ENCODE measurements at places on chromosomes 16 and 17. TPM values are rescaled to one million over a fixed set of nuclear protein-coding genes. Genes with fewer than 3 reads are reported as not detected.

DNA sequence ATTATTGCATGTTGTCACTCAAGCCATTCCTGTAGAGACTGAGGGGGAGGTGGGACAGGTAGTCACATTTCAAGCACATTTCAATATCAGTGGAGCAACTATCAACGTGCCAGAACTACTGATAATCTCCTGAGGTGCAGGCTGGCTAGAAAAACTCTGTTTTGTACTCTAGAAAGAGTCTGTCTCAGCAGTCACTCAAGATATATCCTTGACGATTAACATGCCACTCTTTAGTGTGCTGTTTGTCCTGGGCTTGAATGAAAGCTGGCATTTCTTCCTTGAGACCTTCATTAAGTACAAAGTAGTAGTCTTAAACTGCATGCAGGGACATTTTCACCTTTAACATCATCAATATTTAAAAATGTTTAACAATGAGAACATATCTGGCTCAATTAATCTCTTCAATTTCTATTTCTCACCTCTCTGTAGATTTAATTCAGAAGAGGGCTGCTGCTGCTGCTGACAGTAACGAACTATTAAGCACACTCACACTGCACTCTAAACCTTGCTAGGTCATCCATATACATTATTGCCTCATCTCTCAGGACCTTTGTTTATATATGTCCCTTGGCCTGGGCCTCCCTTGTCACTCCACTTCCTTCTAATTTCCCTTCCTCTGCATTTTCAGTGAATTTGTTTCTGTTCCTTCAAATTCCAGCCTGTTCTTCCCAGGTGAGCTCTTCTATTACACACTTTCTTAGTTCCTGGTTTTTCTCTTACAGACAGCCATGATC lies 412.0 kb downstream of the HAPSTR1 start:
- DNase-seq = no peak

- peak; percentile 100 for DNase-seq
Measured at GRCh38 chr16:30585400-30586191, at the start of gene ZNF785. ZNF785 (minus strand) TSS chr16:30585697; CDS start chr16:30585611, 86 bp downstream.

DNA sequence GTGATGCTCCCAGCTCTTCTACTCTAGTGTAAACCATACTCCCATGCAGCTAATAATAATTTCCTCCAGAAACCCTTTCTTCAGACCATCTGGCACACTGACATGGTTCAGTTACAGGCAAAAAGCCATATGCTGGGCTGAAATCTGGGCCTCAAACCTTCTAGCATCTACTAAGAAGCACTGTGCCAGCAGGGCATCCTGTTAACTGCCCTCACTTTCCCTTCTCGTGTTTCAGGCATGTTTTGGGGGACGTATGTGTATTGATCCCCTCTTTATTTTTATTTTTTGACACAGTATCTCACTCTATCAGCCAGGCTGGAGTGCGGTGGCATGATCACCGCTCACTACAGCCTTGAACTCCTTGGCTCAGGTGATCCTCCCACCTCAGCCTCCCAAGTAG lies 33.3 kb downstream of the STAT5A start:
- no peak for DNase-seq

GRCh38 chr17:64001091-64001579 lies 3.0 kb downstream of the PRR29 start:
- DNase-seq = no peak

DNA sequence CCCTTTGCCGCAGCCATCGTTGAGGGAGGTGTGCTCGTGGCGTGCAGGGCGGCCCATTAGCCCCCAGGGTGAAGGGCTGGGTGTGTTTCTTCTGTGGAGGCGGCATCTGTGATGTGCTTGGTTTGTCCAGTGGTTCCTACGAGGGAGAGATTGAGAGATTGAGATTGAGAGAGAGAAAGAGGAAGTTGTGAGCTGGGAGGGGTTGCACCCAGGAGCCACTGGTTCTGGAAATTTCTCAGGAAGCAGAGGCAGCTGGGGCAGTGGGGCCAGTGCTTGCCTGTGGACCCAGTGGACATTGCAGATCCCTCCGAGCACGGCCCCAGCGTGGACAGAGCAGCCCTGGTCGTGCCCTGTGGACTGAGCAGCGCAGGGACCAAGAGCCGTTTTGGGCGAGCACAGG lies 72.0 kb upstream of the ZNF750 start:
- DNase-seq = no peak

GRCh38 chr17:40480501-40481003 lies 20.9 kb downstream of the TNS4 start:
- peak; percentile 70 for DNase-seq

GRCh38 chr16:20520103-20520502 lies 56.1 kb downstream of the ACSM2B start:
- DNase-seq = no peak

DNA sequence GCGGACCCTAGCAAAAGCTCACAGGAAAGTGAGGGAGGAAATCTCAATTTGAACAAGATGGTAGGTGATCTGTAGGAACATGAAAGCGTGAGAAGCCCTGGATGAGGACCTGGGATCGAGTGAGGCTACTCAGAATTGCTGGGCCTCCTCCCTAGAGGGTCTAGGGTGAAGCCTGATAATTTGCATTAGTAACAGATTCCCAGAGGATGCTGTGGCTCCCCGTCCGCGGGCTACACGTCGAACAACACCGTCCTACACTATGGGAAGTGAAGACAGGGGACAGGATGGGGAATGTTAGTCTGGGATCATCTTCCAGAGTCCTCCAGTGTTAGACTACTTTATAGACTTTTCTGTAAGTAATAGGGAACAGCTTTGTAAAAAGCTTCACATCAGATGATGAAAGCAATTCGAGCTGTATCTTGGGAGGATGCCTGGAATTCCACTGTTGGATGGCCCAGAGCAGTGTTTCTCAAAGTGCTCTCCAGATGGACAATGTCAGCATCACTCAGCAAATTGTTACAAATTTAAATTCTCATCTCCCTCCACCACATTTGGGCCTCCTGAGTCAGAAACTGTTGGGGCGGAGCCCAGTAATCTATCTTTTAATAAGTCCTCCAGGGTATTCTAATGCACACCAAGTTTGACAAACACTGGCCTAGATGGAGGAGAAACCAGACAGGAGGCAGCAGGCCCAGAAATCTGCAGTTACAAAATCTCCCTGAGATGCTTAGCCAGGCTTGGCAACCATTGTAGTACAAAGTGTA lies 6.5 kb downstream of the FNDC8 start:
- peak; percentile 92 for DNase-seq

- no peak for DNase-seq
Measured at GRCh38 chr17:57040571-57040970, 44.5 kb upstream of the AKAP1 start.

- DNase-seq = no peak
Measured at GRCh38 chr16:50678531-50678930, 2.6 kb downstream of the SNX20 start.

GRCh38 chr16:66604376-66605176 lies at the start of gene CMTM3:
CMTM3 (plus strand) TSS chr16:66604704; CDS start chr16:66604806, 102 bp downstream.
- DNase-seq = peak; percentile 85

- no peak for DNase-seq
Measured at GRCh38 chr17:5630434-5630833, 46.1 kb upstream of the NLRP1 start.

DNA sequence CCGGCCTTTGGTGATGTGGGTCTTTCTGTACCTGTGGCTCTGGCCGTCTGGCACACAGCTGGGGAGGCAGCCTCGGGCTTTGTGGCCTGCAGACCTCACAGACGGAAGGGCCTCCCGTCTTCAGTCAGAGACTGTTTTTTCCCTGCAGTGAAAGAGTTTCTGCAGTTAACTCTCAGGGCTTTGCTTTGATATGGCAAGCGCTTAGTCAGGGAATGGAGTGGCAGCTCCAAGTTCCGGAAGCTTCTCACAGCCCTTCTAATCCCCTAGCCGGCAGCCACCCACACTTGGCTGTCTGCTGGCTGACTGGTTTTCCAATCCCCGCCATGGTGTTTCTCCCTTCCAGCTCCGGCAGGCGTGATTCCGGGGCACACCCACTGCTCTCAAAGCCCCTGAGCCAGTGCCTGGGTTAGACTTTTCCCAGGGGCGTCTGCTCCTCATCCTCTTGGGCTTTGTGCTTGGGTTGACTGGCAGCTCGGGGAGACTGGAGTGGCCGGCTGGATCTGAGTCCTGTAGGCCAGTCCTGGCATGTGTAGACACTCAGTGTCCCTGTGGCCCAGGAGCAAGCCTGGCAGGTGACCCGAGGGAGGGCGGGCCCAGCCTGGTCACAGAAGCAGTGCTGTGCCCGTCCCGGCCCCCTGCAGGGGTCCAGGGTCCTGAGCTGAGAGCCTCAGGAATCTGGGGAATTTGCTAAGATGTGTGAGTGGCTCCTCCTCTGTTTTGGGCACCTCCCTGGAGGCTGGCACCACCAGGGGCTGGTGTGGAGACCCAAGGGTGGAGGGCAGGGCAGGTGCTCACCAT lies 29.9 kb downstream of the BAIAP2 start:
- peak; percentile 94 for DNase-seq

- no peak for DNase-seq
Measured at GRCh38 chr17:77526259-77526711, 385.5 kb downstream of the SEC14L1 start.

DNA sequence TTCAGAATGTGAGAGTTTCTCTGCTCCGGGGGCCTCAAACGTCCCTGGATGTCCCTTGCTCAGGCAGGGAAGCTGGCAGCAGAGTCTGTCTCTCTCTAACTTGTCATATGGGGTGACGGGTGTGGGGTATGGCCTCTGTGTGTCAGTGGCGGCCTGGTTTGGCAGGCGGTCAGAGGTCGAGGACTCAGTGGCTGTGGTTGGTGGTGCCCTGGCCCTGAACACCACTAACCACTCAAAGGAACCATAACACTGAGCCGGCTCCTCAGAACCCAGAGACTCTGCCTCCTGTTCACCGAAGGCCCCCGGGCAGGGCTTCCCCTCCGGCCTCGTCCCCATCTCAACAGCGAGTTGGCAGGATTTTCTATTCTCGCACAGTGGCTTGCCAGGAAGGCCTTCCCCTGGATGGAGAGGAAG lies 677 bp downstream of the P2RX1 start:
- DNase-seq = peak; percentile 38

GRCh38 chr16:28534542-28535373 lies 4.0 kb downstream of the NUPR1 start:
- no peak for DNase-seq

- DNase-seq = no peak
Measured at GRCh38 chr17:73267648-73268537, 6.2 kb upstream of the CPSF4L start.

DNA sequence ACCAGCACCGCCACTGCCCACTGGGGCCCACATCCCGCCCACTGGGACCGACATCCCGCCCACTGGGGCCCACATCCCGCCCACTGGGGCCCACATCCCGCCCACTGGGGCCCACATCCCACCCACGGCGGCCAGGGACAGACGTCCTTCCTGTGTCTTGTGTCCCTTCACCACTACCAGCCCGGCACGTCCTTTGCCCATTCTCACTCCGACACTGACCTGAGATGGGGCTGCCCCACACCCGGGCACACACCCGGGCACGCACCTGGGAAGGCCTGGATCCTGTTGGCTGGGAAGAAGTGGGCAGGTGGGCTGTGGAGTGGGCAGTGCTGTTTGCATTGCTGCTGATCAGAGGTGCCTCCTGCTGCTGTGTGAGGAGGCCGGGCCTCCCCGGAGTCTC lies 28.4 kb upstream of the GNG13 start:
- no peak for DNase-seq

DNA sequence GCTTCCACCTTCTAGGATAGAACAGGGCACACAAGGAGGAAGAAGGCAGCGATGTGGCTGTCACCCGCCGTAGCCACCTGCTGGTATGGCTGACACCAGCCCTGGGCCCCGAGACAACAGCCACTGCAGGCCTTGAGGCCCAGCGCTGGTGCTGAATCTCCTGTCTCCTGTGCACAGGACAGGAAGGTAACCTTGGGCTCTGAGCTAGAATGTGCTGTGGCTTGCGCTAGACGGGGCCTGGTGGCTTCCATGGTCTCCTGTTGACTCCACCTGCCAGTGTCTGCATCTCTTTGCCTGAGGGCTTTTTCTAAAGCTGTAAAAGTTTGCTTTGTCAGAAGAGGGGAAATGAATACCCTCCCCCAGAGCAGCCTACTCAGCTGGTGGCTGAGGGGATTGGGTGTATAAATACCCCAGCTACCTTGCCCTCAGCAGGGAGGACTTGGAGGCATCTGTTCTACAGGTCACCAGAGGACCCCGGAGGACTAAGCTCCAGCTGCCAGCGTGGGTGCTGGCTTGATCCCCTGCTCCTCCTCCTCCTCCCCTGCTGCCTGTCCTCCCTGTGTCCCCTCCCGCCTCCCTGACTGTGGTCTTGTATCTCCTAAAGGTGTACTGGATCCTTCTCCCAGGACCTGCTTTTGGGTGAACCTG lies 76.1 kb upstream of the SDK2 start:
- no peak for DNase-seq

DNA sequence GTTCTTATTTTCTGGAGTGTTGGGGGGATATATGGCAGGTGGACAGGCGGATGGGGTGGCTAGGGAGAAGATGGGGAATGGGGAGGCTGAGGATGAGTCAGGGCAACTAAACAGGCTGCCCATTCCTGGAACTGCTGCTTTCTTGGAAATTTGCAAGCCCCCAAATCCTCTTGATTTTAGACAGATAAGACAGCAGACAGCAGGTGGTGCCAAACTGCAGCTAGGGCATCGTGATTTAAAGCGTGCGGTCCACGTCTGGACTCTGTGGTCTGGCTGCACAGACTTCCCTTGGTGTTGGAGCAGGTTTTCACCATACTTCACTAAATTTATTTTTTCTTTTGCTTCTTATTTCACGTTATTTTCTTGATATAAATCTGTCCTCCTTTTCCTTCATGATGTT lies 10.9 kb upstream of the KRT24 start:
- no peak for DNase-seq

GRCh38 chr16:2757344-2757743 lies 4.9 kb downstream of the SRRM2 start:
- no peak for DNase-seq

- no peak for DNase-seq
Measured at GRCh38 chr17:60091109-60091508, 12.4 kb upstream of the HEATR6 start.

- DNase-seq = no peak
Measured at GRCh38 chr16:85330006-85330693, 217.9 kb upstream of the CIBAR2 start.

- DNase-seq = no peak
Measured at GRCh38 chr16:50711040-50711439, 17.6 kb downstream of the NOD2 start.

DNA sequence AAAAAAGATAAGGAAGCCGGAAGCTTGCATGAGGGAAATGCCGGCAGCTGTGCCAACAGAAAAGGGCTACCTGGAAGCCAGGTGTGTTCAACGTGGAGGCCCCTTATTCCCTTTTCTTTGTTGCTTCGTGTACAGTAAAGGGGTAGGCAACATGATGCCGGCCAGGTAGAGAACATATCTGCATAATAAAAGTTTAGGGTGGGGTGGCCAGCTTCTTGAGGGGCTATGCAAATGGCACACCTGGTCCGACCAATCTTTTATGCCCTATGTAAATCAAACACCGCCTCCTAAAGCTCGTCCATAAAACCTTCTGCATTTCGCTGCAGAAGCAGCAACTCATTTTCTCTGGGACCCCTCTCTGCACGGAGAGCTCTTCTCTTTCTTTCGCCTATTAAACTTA lies 911.6 kb downstream of the KCNJ2 start:
- DNase-seq = no peak

- DNase-seq = peak; percentile 36
Measured at GRCh38 chr17:51957786-51958185, 200.7 kb downstream of the CA10 start.

AIPL1 gene
- total RNA-seq = 2.2 TPM

DLX3 gene
- total RNA-seq = 0.72 TPM

HES7 gene
- not detected for total RNA-seq

NAGS gene
- total RNA-seq = 0.48 TPM

LMF1 gene
- 24.6 TPM for total RNA-seq

METRN gene
- 85.7 TPM for total RNA-seq

MYL11 gene
- total RNA-seq = not detected

MYH11 gene
- 1,356 TPM for total RNA-seq

ACSM2B gene
- total RNA-seq = 4.6 TPM

NF1 gene
- 65.0 TPM for total RNA-seq

RCVRN gene
- total RNA-seq = 1.9 TPM
